Fibroblast of skin of right quadriceps (primary cell): ENCODE measurements at places on chromosomes 7 and 10.

DNA sequence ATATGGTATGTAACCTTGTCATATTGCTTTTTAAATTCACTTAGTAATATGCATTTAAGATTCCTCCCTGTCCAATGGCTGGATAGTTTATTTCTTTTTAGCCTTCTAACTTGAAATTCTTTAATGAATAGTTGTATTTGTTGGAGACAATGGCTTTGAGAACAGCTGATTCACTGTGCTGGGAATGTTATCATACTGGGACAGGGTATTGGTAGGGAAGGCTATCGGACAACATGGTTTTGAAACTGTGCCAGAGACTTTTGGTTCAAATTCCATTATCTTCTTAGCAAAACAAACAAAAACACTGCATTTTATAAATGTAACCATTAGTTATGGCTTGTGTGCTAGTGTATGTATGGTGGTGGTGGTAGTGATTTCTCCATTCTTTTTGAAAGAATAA is 517.1 kb upstream of the ANKRD30A start:
- DNase-seq, result peak; percentile 74

DNA sequence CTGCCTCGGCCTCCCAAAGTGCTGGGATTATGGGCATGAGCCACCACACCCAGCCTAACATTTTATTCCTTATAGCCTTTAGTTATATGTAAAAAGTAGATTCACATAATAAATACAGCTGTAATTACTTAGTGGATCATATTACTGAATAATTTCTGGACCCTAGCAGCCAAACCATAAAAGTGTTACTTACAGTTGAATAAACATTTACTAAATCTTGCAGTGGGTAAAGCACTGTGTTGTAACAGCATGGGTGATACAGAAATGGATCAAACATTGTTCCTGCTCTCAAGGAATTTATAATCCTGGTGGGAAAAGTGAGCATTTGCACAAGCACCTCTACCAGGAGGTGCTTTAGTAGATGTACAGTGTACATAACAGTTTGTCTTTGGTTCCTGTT is 25.0 kb downstream of the BPGM start:
- no peak for DNase-seq

DNA sequence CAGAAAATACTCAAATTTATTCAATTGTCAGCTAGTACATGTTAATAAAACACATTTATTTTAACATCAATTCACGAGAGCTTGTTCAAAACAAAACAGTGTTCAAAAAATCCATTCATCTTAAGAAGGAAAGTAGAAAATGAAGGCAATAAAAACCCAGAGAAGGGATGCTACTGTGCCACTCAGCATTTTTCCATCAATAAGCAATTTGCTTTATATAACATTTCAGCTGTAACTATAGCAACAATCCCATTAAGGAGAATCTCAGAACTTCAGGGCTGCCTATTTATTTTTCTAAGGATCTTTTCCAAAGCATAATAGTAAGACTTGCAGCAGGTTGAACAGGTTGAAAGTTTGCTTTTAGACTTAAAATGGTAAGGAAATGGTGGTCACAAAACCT is 190.5 kb downstream of the PCLO start:
- no peak for DNase-seq

GRCh38 chr10:125093199-125093973 is 67.0 kb downstream of the CTBP2 start:
- peak; percentile 50 for DNase-seq

DNA sequence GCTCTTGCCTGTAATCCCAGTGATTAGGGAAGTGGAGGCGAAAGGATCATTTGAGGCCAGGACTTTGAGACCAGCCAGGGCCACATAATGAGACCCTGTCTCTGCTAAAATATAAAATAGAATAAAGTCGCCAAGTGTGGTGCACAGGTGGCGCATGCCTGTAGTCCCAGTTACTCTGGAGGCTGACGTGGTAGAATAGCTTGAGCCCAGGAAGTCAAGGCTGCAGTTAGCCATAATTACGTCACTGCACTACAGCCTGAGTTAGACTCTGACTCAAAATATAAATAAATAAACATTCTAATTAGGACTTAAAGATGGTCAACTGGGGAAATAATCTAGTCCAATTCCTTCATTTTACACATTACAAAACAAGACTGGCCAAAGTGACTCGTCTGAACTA is 768 bp downstream of the CHCHD2 start:
- peak; percentile 72 for DNase-seq

GRCh38 chr10:689121-689451 is 382 bp downstream of the DIP2C start:
- no peak for DNase-seq

DNA sequence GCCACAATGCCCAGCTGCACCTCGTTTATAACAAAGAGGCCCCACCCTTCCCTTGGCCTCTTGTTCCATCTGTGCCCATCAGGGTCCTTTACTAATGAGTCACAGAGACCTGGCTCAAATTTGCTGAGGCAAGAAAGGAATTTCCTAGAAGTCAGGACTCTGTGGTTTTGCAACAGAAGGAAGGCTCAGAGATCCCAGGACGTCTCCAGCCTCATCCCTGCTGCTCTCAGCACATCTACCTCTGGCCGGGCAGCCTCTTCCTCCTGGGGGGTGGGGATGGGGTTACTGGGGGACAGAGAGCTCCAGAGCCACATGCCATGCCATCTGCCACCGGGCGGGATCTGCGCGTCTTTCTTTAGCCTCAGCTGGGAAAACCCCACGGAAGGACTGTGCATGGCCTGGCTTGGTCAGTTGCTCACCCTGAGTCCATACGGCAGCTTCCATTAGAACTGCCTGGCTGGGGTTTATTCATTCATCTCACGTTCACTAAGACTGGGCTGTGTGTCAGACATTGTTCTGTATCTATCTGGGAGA is 41.9 kb upstream of the PSMG3 start:
- DNase-seq, result peak; percentile 71

DNA sequence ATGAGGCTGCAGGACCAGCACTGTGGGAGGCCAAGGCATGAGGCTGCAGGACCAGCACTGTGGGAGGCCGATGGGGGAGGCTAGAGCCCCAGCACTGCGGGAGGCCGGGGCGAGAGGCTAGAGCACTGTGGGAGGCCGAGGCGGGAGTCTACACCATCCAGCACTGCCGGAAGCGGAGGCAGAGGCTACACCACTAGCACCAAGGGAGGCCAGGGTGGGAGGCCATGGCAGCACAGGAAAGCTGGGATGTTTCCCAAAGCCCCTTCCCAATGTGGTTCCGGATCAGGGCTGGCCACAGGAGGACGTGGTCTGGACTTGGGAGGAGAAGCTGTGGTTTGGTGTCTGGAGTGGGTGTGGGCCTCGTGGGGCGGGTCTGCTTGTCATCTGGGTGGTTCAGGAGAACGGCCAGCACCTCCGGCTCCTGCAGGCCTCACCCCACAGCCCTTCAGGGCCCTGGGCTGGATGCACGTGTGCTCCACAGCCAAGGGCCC is 43.6 kb downstream of the PDGFA start:
- no peak for DNase-seq

DNA sequence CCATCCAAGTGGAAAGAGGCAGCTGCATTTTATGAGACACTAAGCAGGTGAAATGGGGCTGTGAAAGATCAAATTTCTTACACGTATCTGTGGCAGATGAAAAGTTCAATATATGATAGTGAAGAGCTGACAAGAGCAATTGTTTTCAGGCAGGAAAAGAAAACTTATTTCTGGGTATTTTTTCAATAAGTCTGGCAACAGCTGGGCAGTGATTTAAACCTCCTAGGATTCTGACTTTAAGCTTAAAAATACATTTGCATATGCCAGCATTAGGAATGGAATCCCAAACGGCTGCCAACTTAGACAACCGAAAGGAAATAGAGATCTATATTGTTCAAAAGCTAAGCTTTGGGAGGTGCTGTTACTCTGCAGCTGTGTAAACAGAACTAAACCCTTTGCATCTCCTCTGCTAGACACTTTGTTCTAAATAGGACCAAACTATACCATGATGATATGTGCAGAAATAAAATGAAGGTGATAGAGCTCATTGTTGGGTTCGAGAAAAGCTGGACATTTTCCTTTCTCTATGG is 26.1 kb downstream of the DYNC1I1 start:
- DNase-seq, result no peak

- DNase-seq, result no peak
These were observed 21.2 kb downstream of the GLCCI1 start for GRCh38 chr7:7989616-7990440.
